Posterior vena cava (tissue), 2 donors: ENCODE measurements at places on chromosomes 1 and 21.

DNA sequence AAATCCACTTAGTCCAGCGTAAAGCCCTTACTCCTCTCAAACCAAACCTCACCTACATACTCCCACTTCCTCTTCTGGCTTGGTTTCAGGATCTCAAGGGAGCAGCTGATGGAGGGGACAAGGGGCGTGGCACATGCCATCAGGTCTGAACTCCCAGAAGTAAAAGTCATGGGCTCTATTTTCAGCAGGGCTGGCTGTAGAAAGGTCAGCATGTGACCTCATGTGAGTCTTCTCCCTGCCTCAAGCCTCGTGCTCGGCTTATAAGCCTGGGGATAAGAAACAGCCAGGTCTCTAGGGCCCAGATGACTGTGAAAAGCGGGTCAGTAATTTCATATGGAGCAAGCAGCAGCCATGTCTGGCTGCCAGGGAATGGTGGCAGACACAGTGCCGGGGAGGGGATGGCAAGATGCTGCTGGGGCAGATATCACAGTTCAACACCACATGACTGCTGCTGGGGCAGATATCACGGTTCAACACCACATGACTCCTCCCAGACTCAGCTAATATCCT, 227.9 kb downstream of the KCNH1 start:
- no peak for DNase-seq

- DNase-seq: no peak
These were observed 202.6 kb downstream of the PTPRC start for GRCh38 chr1:198841477-198841876.

DNA sequence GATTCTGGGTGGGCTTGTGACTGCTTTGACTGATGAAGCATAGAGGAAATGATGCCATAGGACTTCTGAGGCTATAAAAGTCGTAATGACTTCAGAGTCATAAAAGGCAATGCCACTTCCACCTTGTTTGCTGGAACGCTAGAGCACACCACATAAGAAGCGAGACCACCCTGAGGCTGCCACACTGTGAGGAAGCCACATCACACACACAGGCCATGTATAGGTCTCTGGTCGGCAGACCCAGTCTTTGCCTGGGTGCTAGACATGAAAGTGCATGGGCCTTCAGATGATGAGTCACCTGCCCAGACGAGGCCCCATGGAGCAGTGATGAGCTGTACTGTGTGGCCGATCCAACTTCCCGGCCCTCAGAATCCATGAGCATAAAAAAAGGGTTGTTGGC, 14.2 kb upstream of the KANK4 start:
- peak; percentile 11 for DNase-seq

DNA sequence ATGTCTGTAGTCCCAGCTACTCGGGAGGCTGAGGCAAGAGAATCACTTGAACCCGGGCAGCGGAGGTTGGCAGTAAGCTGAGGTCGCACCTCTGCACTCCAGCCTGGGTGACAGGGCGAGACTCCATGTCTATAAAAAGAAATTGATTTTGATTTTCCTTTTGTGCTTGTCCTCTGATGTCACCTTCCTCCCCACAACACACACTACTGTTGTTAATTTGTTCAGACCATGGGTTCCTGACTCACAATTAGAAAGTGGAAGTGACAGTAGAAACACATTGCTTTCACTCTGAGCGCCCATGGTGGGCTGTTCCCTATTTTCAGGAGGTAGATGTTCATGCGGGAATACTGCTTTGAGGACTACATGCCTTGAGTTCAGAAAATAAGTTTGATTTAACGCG, 165.5 kb upstream of the KCNJ6 start:
- no peak for DNase-seq

DNA sequence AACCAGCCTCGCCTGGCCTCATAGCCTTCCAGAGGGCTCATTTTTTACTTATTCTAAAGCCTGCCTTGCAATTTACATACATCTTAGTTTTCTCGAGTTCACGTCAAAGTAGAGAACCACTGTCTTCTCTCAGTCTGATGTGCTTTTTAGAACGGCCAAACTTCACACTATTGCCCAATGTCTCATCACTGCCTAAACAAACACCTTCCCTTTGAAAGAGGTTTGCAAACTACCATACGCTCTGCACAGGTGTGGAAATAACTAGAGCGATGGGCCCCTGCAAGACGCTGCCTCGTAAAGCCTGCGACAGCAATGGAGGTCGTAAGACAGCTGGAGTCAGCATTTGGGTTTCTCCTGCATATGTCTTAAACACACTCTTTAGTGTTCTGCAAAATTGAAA, 22.6 kb downstream of the PRDM15 start:
- DNase-seq: peak; percentile 20

DNA sequence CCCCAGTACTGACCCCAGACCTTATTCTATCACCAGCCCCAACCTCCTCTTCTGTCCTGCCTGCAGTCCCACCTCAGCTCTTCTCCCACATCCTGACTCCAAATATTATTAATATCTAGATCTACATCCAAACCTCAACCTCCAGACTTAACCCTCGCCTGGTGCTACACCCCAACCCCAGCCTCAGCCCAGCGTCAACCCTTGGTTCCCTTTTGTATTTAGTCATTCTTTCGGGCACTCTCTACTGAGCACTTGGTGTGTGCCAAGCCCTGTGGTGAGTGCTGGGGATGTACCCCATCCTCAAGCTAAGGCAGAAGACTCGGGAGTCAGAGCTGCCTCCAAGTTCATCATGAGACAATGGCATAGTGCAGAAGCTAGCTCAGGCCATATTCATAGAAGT, 1.1 kb downstream of the SHISAL2A start:
- no peak for DNase-seq

DNA sequence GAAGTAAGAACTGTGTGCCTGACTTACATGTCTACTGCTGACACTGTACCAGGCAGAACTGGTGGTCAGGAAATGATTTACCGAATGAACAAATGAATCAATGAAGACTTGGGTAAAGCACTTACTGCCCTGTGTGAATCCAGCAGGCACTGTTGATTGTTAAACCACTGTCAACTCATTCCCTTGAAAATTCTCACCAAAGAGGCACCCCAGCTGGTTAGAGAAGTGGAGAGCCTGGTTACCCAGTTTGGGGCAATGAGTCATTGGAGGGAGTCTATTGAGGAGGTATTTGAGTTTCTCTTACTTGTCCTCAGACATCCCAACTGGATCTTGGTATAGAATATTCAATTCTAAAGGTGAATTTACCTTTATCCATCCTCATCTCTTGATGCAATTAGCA, 34.2 kb downstream of the JUN start:
- no peak for DNase-seq

- no peak for DNase-seq
These were observed 8.4 kb upstream of the SERPINC1 start for GRCh38 chr1:173925306-173926242.

DNA sequence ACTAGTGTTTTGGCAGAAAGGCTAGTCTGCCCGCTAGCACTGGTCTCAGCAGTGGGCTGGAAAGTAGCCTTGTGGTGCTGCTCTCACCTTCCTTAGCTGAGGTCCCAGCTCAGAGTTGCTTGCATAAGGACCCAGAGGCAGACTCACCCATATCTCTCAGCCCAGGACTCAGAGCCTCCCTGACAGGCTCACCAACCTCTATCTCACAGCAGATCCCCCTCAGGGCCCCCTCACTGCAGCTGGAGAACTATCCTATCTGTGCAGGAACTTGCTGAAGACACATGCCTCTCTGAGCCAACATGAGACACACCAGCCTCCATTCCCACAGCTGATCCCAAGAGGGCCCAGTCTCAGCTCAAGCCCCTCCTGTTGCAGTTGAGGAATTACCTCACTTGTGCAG, 82.6 kb downstream of the IARS2 start:
- DNase-seq: no peak

DNA sequence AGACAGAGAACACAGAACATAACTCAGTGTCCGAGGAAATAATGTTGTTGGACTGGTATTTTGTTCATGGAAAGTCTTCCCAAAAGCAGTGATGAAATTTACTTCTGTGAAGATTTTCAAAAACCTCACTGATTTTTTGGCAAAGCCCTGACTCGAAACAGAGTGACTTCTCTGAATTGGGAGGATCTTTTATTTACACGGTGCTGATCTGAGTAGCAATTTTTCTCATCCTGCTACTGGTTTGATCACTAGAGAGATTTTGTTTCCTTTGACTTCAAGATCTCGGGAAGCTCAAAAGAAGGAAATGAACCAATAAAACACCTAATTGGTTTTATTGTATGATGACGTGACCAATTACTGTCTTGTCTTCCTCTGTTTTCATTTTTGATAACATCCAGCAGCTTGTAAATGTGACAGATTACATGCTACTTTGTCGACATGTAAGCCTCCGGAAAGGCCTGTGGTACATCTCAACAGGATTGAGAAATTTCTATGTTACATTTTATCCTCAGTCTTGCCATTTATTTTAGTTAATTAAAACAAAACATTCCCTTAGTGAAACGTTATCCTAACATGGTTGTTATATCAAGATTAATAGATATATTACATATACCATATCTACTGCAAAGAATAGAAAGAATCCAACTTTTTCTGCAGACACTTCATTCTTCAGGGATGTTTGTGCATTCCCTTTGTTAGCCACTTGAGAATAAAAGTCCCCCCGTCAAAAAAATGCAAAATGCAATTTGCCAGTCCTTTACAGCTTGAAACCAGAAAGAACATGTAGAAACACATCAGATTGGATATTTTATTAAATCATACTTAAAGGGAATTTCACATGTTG, 42.8 kb upstream of the IFI44L start:
- no peak for DNase-seq

GRCh38 chr1:35717911-35718476, 690 bp downstream of the C1orf216 start:
- peak; percentile 88 for DNase-seq

- DNase-seq: no peak
These were observed 4.1 kb upstream of the NBPF3 start for GRCh38 chr1:21435646-21436487.

- DNase-seq: no peak
These were observed 87.9 kb downstream of the ZZZ3 start for GRCh38 chr1:77594366-77595112.

DNA sequence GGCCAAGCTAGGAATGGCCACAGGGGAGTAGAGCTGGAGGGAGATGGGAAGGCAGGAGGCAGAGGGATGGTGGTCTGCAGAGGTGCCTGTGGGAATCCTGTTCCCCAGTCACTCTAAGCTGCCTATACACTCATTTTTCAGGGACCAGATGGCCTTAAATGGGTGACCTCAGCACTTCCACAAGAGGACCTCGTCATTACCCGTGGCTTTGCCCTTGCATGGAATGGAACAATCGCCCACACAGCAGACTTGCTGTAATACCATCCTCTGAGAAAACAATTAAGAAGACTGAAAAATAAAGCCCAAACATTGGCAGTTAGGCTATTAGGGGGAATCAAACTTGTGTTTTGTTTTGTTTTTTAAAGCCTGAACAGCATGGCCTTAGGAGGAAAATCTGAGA, 12.9 kb upstream of the TNN start:
- no peak for DNase-seq

GRCh38 chr21:20631633-20632032, 366.6 kb upstream of the NCAM2 start:
- DNase-seq: no peak

- no peak for DNase-seq
These were observed 75.1 kb downstream of the RHOU start for GRCh38 chr1:228810395-228810758.

- no peak for DNase-seq
These were observed 13.1 kb downstream of the ZNF326 start for GRCh38 chr1:90007979-90008404.

GRCh38 chr1:52179073-52179472, 37.2 kb downstream of the ZFYVE9 start:
- DNase-seq: no peak

GRCh38 chr1:119219711-119220110, 79.3 kb upstream of the WARS2 start:
- no peak for DNase-seq

DNA sequence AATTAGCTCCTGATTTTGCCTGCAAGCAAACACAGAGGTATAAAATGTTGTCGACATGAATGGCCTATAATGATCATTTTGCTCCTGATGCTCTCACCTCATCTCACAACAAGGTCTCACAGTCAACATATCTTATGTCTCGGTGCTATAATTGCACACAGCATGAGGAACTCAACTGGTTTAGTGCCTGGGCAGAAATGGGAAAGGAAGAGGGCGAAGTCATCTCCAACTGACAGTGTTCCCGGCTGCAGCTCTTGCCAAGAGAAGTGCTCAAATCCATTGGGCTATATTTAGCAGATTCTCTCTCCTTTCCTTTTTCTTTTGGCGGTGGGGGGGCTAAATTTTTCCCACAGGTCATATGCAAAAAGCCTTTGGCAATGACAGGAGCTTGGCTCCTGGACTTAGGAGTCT, 53.0 kb downstream of the SLC45A1 start:
- no peak for DNase-seq

DNA sequence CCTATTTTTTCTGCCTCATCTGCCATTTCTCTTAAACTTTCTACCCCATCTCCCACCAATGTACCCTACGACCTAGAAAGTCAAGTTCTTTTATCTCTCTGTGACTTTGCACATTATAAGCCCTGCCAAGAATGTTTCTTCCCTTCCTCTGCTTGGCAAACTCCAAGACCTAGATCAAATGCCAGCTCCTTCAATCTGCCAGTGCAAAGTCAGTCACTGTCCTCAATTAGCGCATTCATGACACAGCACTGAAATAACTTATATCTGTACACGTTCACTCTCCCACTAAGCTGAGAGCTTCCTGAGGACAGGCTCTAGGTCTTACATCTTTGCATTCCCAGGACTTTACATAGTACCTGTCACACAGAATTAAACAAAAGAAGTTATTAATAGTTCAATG, 21.4 kb upstream of the LSM10 start:
- DNase-seq: no peak

DNA sequence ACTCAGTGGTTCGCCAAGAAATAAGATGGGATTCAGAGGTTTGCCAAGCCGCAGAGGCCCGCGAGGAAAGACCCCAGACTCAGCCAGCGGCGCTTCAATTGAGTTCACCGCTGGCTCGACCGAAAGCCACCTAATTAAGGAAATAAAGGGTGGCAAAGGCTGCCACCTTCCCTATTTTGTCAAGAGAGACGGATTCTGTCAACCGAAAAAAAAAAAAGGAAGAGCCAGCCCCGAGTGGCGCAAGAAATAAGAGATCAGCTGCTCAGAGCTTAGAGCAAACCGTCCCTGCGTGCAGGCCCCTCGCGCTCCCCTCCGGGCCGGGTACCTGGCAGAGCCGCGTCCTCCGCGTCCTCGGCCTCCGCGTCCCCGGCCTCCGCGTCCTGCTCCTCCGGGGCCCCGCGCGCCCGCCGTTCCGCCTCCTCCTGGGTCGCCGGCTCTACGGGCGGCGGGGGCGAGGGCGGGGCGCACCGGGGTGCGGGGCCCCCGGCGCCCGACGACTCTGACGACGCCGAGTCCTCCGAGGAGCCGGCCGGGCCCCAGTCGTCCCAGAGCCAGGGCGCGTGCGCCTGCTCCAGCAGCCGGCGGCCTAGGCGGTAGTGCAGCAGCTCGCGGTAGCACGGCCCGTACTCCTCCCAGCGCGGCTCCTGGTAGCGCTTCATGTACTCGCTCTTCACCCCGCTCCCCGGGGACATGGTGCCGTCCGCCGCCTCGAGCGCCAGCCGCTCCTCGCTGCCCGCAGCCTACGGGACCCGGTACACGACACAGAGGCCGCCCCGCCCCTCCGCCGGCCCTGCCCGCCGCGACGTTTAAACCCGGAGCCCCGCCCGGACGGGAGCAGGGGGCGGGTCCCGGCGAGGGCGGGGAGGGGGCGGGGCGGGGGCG, 832 bp downstream of the CCSAP start:
- peak; percentile 93 for DNase-seq
